GM13977 (cell line): ENCODE measurements at places on chromosomes 5 and 9.

GRCh38 chr5:147098233-147098790 is 136.5 kb upstream of the STK32A start:
- peak; percentile 20 for DNase-seq

- DNase-seq: no peak
Measured at GRCh38 chr5:133348406-133348805, 263.9 kb downstream of the FSTL4 start.

- no peak for DNase-seq
Measured at GRCh38 chr9:117178596-117179375, 236.1 kb downstream of the ASTN2 start.

DNA sequence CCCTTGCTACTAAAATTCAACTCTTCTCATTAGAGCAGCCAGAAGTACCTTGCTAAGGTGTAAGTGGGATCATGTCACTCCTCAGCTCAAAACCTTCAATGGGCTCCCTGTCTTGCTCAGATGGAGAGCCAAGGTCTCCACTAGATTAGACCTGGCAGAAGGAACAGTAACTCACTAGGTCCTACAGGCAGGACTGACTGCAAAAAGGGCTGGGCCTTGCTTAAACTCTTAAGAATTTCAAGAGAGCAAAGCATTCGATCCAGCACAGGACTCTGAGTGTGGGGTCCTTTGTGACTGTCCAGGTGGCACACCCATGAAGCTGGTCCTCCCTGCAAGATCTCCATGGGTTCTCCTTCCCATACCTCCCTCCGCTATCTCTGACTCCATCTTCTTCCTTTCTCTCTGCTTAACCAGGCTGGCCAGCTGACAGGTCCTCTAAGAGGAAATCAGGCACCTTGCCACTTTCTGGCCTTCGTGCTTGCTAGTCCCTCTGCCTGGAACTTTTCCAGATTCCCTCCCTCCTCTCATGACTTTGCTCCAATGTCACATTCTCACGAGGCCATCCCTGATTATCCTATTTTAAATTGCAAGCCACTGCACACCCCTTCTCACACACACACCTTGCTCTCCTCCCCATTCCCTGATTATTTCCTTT is 70.2 kb downstream of the BASP1 start:
- no peak for DNase-seq

- no peak for DNase-seq
Measured at GRCh38 chr5:111131356-111131755, 39.2 kb downstream of the WDR36 start.

GRCh38 chr9:112179816-112180215 is 4.7 kb upstream of the SUSD1 start:
- DNase-seq: no peak
